ENCODE measurements at places on chromosomes 12 and 14. TPM values are rescaled to one million over a fixed set of nuclear protein-coding genes. Genes with fewer than 3 reads are reported as not detected.

DNA sequence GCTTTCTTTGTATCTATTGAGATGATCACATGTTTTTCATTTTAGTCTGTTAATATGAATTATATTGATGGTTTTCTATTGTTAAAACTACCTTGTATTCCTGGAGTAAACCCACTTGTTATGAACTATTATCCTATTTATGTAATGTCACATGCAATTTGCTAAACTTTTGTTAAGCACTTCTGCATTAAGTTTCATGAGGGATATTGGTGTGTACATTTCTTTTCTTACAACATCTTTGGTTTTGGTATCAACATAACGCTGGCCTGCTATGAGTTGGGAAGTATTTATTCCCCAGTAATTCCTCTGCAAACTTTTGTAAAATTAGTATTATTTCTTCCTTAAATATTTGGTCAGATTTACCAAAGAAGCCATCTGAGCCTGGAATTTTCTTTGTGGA lies 46.5 kb upstream of the AMIGO2 start:
- no peak for DNase-seq

Gene KCNC2
- not detected for polyA plus RNA-seq

- DNase-seq = no peak
Observed at GRCh38 chr12:89243771-89244170, 108.5 kb downstream of the DUSP6 start.

Gene KRT6C
- polyA plus RNA-seq = not detected

Gene PPM1H
- 8.7 TPM for polyA plus RNA-seq

DNA sequence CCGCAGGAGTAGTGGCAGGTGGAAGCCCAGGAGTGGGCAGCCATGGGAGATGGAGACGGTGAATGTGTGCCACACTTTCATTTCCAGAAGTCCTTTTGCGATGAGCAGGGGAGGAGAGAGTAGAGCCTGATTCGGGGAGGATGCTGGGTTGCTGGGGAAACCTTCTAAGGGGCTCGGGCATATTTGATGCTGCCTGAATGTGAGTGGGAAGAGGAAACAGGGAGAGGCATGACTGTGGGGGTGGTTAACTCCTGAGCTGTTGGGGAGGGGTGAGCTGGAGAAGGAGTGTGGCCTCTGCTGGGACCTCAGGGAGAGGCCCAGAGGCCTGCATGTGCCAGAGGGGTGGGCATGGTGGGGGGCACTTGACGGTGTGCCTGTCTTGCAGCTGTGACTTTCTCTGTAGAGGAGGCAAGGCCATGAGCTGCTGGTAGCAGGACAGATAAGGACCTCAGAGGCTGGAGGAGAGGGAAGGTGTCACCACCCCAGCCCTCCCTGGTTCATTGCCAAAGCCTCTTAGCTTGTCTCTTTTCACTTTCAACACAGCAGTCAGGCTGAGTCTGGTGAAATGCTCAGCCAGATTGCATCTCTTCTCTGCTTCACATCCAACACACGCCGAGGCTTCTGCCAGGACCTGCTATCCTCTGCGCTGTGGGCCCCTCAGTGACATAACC lies 11.4 kb downstream of the GLT1D1 start:
- DNase-seq = no peak

GRCh38 chr12:6311822-6312528 lies 1.5 kb downstream of the PLEKHG6 start:
- DNase-seq = no peak

DNA sequence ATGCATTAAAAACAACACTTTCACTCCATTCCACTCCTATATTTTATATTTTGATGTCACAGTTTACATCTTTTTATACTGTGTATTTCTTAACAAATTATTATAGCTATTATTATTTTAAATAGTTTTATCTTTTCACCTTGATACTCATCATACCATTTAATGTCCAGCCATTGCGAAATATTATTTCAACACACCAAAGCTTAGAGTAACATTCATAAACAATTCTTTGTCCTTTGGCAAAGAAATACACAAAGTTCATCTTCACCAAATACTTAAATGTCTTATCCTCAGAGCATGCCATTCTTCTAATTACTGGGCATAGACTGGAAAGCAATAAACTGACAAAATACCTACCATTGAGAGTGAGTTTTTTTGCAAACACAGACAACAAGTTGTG lies 1963.4 kb upstream of the FLRT2 start:
- no peak for DNase-seq

DNA sequence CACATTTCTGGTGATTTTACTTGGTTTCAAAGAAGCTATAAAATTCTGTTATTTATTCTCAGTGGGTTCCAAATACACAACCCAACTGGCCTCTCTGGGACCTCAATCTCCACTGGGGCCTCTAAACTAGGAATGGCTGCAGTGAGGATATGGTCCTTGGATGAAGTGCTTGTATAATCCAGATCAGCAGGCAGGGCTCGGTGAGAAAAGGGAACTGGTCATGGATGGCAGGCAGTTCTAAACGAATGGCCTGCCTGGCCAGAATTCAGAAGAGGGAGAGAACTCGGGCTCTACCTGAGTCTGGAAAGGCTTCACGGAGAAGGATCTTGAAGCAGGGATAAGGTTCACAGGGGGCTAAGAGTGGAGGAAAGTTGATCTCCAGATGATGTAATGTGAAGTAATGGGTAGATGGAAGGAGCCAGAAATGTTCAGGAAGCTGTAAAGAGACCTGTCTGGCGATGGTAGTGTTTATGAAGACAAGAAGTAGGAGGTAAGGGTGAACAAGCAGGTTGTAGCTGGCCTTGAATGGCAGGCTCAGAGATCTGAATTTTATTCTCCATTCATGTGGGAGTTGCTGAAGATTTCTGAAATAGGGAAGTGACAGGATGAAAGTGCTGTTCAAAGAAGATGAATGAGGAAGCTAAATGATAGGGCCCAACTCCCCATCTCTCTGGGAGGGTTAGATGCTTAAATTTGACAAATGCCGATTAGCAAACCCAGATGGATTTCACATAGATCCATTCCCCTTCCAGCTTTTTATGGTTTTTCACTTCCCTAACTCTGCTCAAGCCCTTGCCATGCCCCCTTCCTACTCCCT lies 31.5 kb upstream of the ANO6 start:
- DNase-seq = no peak

DNA sequence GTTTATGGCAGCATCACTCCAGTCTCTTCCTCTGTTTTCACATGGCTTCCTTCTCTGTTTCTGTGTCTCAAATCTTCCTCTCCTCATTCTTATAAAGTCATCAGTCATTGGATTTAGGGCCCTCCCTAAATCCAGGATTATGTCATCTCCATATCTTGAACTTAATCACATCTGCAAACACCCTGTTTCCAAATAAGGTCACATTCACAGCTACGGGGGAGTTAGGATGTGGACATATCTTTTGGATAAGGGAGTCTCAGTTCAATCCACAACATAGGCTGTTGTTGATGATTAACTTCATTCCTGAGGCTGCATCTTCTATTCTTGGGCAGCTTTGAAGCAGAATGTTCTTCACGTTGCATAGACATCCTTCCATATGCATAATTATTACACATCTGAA lies 40.3 kb upstream of the NTF3 start:
- DNase-seq = peak; percentile 20

Gene CNTN1
- 6.3 TPM for polyA plus RNA-seq

- no peak for DNase-seq
Observed at GRCh38 chr12:54337854-54338650, 13.1 kb downstream of the COPZ1 start.

DNA sequence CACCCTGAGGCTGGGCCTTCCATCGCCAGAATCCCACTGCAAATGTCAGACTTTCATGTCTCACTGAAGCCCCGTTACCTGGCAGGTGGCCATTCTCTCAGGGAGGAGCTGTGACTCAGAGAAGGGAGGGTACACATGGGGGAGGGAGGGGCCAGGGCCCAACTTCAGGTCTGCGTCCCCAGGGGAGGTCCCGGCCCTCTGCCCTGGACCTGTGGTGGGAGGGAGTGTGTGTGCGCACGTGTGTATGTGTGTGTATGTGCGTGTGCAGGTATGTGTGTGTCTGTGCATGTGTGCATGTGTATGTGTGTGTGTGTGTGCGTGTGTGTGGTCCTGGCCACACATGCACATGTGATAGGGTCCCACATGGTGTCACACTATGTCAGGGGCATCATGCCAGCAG lies 50.9 kb downstream of the MVK start:
- no peak for DNase-seq

Gene ADAMTS20
- polyA plus RNA-seq = not detected

Gene CLEC7A
- 0.43 TPM for polyA plus RNA-seq

Gene FGF23
- not detected for polyA plus RNA-seq

DNA sequence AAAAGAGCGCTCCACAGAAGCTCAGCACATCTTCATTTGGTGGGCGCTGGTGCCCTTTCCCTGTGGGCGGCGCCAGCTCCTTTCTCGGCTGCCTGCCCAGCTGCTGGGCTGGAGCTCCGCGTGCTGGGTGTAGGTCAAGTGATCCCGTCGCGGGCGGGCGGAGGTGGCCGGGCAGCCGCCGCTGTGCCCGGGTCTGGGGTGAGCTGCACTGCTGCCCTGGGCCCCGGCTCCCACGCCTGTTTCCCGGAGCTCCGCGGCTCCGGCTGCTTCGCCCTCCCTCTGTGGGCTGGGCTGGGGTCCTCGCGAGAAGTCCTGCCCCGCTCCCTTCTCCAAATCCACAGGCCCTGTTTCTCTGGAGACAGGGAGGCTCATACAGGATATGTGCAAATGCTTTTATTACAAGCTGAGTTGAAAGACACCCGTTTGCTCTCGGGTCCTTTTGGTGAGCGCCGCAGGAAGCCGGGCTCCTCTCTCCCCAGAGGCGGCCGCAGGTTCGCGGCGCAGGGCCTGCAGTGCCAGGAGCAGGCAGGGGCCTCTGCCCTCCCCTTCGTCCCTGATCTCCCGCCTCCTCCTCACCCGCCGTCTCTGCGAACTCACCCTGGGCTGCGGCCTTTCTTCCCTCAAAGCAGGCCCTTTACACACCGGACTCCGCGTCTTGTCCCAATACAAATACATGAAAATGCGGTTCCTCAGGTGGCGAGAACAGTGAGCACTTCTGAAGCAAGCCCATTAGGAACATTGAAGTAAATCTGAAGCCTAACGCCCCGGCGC lies 67.8 kb upstream of the CAPRIN2 start:
- DNase-seq = peak; percentile 85

DNA sequence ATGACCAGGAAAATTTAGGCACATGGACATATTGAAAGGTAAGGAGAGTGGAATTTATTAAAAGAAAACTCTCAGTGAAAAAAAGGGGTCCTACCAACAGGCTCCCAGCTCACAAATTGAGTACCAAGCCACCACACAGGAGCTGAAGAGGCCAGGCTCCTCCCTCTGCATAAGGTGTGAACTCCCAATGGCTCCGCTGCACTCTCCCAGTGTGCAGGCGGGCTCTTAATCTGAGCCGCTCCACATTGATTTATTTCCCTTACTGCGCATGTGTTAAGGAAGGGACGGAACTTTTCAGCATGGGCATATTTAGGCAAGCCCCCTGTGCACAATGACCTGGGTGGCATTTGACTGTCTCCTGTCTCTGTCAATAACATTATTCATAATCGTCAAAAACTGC lies 68.6 kb upstream of the PLEKHG7 start:
- no peak for DNase-seq

GRCh38 chr12:50828886-50829285 lies 13.8 kb upstream of the TMPRSS12 start:
- no peak for DNase-seq

DNA sequence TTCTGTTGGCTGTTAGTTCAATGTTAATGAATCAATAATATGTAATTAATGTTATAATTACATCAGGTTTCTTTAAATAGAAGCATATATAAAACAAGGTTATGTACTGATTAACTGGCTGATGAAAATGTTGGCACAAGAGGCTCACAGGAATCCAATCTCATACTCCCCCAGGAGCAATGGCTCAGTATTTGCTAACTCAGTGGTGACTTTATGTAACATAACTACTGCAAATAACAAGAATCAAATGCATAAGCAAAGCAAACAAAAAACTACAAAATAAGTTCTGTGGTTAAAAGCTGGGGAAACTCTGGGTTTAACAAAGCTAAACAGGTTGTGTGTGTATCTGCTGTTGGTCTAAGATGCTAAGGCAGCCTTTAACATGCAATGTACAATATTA lies 27.7 kb upstream of the BBS10 start:
- DNase-seq = no peak

Gene ATG101
- polyA plus RNA-seq = 53.0 TPM

- no peak for DNase-seq
Observed at GRCh38 chr14:58666737-58667136, 29.0 kb downstream of the DACT1 start.

DNA sequence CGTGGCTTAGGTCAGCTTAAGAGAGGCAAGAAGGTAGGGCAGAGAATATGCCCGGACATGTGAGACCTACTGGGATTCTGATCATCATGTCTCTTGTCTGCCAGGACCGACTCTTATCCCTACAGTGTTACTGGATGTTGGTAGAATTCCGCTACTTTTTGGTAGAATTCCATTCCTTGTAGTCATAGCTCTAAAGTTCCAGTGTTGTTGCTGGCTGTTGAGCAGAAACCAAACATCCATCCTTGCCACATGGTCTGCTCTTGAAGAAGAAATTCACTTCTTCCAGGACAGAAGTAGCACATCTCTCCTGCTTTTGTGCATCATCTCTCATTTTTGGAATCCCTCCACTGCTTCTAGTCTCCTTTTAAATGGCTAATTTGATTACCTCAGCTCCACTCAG lies 453.7 kb downstream of the RPL10L start:
- DNase-seq = no peak

Gene CIROP
- polyA plus RNA-seq = not detected

Gene TPPP2
- polyA plus RNA-seq = 1.3 TPM

- DNase-seq = no peak
Observed at GRCh38 chr14:23513818-23514643, 37.5 kb downstream of the ZFHX2 start.

DNA sequence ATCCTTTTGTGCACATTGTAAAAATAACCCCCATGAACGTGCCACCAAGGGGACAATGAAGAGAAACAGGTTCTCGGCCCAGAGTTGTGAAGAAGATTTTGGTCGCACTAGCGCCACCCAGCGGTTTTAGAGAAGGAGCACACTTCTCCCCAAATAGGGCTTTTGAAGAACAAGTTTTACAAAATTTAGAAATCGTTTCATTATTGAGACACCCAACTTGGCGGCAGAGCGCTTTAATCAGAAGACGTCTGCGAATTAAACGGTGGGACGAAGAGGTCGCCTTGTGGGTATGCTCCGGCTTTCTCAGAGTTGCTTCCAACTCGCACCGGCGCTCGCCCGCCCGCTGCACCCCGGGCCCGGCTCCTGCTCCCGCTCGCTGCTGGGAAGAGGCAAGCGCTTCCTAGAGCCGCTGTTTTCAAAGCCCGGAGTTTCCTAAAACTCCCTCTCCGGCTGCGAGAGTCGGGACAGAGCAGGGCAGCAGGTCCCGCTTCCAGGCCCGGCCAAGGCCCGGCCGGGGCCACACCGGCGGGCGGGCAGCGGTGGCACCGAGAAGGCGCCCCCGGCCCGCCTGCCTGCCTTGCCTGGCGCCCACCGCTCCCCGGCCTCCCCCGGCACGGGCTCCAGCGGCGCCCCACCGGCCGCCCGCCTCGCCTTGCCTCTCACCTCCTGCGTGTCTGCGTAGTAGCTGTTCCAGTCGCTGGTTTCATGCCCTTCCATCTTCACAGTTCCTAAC lies 645 bp downstream of the FOXA1 start:
- DNase-seq = peak; percentile 92

- DNase-seq = no peak
Observed at GRCh38 chr12:46659032-46659650, 166.7 kb downstream of the SLC38A4 start.

All from kidney (tissue), 22 donors.